Right ventricle myocardium inferior (tissue), 1 donor: ENCODE measurements at places on chromosomes 11 and 22.

- no peak for DNase-seq
Measured at GRCh38 chr11:113474362-113475159, 637 bp downstream of the DRD2 start.

- no peak for DNase-seq
Measured at GRCh38 chr11:12142909-12143308, 32.5 kb downstream of the MICAL2 start.

DNA sequence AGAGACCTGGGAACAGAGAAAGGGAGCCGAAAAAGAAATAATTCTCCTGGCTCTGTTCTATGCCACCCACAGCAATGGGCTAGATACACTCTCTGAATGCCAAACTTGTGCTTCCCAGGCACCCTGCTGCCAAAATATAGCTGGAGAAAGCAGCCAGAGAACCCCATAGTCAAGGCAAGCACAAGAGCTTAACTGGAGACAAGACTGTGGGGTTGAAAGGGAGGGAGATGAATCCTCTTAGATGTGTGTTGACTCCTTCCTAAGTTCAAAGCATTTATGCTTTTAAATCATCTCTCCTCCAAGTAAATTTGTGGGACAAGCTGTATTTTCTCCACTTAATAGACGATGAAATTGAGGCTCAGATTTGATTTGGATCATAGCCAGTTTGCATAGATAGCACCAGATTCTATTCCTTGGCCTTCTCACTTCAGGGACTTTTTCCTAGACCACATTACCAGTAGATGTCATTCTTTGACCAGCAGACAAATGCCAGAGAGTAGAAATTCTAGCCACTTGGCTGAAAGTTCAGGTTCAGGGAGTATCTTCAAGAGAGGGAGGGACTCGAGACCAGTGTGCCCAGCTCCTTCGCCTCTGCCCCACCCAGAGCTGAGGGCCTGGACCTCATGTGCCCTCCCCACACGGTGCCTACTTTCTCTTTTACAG lies 16.5 kb upstream of the ETS1 start:
- no peak for DNase-seq

GRCh38 chr11:1317432-1317831 lies 8.0 kb upstream of the TOLLIP start:
- no peak for DNase-seq

DNA sequence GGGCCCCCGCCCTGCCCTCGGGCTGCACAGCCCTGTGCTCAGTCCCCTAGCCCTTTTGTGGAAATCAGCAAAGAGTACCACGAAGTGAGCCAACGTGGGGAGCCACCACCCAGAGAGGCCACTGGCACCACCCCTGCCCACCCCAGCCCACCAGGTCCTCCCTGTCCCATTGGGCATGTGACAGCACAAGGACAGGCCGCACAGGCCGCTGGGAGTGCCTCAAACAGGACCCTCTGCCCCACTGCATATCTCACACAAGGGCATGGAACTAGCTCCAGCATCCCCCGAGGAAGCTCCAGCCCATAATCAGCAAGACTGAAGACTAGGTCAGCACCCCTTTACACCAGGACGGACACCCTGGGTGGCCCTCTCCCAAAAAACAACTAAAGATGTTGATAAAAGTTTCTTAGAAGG lies 29.7 kb downstream of the GNB1L start:
- DNase-seq = no peak

DNA sequence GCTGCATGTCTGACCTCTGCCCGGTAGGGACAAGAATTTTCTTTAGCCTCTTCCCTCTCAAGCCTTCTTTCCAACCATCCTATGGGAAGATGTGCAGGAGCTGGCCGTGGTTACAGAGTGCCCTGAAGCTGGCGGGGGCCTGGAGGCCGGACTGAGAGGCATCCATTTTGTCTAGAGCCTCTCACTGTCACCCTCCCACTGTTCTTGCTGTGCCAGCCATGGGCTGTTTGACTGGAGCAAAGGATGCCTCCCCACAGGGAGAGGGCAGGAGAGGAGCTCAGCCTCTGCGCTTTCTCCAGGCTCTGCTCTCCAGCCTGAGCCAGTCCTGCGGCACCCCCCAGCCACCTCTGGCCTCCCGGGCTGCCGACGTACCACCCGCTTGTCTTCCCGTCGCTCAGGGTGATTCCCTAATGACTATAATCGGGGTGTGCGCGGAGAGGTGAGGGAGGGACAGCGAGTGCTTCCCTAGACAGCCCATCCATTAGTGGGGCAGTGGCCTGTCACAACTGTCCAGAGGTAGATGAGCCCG lies 123.8 kb downstream of the NECTIN1 start:
- no peak for DNase-seq

- no peak for DNase-seq
Measured at GRCh38 chr11:69172674-69173073, 16.9 kb downstream of the SMIM38 start.

GRCh38 chr11:17148536-17148935 lies 59.2 kb downstream of the PIK3C2A start:
- DNase-seq = no peak

GRCh38 chr11:3135481-3136440 lies 29.3 kb downstream of the OSBPL5 start:
- DNase-seq = peak; percentile 57

DNA sequence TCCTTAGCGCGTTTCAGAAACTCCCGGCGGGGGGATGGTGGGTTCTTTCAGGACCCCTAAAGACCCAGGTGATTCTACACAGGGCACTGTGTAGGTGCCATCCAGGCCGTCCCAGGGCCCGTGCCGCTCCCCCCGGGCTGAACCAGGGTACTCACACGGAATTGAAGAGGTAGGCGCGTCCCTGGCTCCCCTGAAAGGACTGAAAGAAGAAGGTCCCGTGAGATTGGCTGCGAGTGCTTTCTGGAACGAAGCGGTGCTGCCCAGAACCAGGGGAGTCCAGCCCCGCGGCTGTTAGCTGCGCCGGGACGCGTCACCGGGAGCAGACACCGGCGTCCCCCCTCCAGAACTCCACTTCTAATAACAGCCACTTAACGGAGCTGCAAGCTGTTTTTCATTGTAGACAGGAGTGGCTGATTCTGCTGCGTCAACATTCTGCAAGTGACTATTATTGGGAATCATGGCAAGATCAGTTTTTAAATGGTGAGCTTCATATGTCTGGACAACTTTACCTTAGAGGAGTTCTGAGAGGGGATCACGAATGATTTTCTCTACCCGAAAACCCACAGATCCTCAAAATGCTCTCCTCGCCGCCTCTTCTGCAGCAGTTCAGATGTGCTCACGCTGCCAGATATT lies 31.8 kb downstream of the YPEL1 start:
- DNase-seq = no peak

DNA sequence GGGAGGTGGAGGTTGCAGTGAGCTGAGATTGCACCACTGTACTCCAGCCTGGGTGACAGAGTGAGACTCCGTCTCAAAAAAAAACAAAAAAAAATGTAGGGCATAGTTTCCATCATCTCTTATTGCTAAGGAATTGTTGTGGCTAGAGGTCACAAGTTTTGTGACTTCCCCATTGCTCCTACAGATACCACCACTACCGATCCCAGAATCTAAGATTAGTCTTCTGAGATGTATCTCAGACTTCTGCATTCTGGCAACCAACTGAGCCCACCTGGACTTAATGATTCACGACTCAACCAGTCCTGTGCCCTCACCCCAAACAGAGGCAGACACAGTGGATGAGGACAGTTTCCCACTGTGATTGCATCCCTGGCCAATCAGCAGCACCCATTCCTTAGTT lies 148.9 kb downstream of the NECTIN1 start:
- DNase-seq = no peak

GRCh38 chr11:965206-965775 lies 39.6 kb downstream of the AP2A2 start:
- DNase-seq = peak; percentile 17

DNA sequence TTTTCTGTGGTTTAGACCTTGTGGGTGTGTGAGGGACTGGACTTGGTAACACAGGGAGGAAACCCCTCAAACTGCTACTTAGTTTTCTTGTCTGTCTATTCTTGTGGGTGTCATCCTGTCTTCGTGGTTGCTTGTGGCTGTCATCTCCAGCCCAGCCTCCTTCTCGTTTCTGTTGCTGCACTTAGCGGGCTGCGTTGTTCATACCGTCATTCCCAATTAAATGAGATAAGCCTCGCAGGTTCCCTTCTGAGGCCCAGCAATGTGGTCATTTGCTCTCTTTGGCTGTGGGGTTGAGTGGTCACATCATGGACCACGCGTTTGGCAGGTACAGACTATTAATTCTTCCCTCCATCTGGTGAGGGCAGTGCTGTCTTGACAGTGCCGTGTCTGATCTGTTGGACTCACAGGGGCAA lies 18.8 kb downstream of the PANX1 start:
- DNase-seq = no peak

DNA sequence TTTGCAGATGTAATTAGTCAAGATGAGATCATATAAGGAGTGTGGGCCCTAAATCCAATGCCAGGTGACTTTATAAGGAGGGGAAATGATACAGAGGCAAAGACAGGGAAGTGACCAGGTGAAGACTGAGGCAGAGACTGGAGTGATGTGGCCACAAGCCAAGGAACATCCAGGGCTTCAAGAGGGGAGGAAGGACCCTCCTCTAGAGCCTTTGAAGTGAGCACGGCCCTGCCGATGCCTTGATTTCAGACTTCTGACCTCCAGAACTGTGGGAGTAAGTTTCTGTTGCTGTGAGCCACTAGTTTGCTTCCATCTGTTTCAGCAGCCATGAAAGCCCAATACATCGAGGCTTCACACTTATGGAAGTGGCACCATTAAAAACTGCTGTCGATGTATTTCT lies 78.7 kb downstream of the SHANK2 start:
- DNase-seq = no peak

DNA sequence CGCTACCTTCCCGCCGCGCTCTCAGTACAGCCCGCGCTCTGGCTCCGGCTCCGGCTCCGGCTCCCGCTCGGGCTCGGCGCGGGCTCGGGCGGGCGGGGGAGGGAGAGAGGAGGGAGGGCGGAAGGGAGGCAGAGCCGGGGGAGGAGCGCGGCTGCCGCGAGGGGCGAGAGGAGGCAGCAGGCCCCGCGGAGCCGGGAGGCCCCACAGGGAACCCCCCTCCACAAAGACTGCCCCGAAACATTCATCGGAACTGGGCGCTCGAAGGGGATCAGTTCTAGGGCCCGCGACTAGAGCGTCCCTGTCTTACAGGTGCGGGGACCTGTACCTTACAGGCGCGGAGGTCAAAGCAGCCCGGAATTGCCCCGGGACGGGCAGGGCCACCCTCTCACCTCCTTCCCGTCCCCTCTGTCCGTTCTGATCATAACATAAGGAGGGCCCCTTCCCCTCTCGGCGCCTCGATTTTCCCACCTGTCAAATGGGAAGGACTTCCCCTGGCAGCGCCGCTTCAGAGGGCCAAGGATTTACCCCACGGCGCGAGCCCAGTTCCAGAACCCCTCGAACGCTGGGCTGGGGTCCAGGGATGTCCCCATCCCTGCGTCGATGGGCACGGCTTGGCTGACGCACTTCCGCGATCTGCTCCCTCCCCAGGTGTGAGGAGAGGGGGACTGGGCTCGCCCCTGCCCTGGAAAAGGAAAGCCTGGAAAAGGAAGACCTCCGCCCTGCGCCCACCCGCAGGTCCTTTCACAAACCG lies at the start of gene SHISA8:
Gene SHISA8, minus strand, starts transcription at position 40 of the 751 bp plus-strand sequence. CDS start 407 bp downstream, outside the sequence.
- DNase-seq = no peak

DNA sequence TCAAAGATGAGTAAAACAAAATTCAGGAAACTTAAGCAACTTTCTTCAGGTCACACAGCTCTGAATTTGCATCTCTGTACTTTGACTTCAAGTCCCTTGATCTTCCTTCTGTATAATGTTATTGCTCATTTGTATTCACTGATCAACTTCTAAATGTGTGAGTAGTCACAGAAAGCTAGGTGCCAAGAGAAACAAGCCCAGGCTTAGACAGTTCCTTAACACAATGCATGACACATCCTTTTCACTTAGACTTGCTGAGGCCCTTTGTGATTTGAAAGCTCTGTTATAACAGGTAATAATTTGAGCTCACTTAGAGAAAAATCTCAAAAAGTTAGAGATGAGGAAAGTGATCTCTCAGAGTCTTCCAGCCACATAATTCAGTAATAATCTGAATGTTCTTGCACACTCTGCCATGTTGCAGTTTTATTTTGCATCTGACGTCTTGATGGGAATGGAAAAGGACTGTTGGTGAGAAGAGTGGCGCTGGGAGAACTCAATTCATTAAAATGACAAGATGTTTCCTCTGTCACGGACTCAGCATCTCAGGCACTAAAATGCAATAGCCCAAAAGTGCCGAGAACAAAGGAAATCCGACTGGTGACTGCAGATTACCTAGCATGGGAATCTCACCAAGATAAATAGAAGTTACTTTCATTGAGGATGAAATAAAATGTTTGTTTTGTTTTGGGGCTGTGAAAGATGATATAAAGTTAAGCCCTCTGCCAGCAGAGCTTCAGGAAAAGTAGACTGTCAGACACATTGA lies 665.3 kb downstream of the OPCML start:
- no peak for DNase-seq

GRCh38 chr11:10623797-10624761 lies 55.6 kb upstream of the LYVE1 start:
- no peak for DNase-seq

DNA sequence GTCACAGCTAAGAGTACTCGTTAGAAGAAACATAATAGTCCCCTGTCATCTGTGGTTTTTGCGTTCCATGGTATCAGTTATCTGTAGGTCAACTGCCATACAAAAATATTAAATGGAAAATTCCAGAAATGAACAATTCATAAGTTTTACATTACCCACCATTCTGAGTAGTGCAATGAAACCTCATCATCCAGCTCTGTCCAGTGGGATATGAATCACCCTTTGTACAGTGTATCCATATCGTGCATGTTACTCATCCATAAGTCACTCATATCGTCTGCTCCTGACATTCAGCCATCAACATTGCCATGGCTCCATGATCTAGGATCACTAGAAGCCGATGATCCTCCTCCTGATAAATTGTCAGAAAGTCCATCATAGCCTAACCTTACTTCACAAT lies 174.9 kb upstream of the C11orf87 start:
- DNase-seq = no peak

GRCh38 chr11:26018336-26018735 lies 313.6 kb upstream of the ANO3 start:
- no peak for DNase-seq

GRCh38 chr22:42553475-42554361 lies at the start of gene SERHL2:
SERHL2 (plus strand) TSS chr22:42553956; CDS start chr22:42554021, 65 bp downstream.
- DNase-seq = peak; percentile 90

- no peak for DNase-seq
Measured at GRCh38 chr11:13003736-13004493, 5.2 kb upstream of the RASSF10 start.

DNA sequence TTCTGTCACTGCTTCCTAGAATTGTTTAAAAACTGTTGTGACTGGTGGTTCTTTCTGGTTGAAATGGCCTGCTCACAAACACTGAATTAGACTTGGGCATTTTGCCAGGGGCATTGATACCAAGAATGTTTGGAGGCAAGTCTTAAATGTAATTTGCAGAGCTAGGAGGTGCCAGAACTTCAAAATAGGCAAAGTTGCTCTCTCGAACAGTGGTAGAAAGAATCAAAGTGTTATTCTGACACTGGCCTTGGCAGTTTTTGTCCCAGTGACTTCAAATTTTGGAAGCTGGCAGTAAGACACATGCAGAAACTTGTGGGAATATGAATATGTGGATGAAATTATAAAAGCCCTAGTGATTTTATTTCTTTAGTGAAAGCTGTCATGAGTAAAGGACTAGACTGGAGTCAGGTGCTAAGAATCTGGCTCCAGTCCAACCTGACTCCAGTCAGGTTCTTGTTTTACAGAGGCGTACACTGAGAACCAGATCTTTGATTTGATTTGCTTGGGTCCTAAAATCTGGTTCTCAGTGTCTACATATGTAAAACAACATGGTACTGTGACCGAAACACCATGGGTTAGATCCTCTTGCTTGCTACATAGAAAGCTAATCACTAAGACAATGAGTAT lies 20.9 kb downstream of the SVIP start:
- no peak for DNase-seq

- DNase-seq = no peak
Measured at GRCh38 chr11:131683666-131684065, 313.3 kb downstream of the NTM start.
